ENCODE measurements at places on chromosomes 16 and 17.

DNA sequence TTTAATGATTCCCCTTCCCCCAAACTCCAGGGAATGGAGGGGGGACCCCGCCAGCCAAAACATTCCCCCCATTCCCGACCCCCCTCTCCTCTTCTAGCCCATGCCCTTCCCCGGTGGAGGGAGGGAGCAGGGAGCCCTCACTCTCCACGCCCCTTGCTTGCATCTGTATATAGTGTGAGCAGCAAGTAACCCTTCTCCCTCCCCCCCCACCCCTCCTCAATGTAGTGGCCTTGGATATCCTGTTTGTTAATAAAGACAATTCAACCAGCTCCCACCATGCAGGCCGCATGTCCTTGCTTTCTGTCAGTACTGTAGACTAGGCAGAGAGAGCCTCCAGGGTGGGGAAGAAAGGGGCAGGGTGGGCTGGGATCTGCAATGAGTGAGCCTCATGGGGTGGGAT is 1.6 kb upstream of the C17orf107 start:
- DNase-seq = no peak

- DNase-seq = peak; percentile 11
These were observed 10.6 kb upstream of the CCL5 start for GRCh38 chr17:35890774-35891155.

- peak; percentile 36 for DNase-seq
These were observed 9.1 kb downstream of the NAGPA start for GRCh38 chr16:5024632-5025031.

DNA sequence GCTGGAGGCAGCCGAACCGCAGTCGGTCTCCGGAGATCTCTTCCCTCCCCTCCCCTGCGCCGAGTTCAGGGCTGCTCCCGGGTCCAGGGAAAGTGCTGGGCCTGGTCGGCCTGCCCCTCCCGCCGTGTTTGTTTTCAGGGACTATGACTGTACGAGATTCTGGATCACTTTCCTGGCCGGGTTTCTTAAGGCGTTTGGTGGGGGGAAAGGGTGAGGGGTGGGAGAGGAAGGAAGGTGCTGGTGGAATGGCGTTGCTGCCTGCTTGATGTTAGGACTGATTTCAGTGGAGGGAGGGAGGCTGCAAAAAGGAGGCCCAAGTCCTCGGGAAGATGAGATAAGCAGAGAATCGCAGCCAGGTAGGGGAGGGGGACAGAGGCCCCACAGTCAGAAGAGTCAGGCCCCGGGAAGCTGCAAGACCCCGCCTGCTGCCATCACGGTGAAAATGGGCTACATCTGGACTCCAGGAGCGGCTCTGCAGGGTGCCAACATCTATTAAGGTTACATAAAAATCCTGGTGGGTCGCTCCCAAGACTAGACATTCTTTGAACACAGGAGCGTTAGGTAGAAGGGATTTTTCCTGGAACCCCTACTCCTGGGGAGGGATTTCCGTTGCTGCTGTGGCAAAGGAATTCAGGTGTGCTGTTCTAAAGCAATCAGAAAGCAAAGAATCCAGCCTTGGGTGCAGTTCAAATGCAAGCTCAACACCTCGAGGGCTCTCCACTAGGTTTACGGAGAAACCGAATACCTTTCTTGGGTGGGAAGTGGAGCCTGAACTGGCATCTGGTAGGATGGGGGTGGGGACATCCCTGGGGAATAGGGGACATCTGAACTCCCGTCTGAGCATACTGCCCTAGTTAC is 1.2 kb downstream of the ARHGAP44 start:
- no peak for DNase-seq

DNA sequence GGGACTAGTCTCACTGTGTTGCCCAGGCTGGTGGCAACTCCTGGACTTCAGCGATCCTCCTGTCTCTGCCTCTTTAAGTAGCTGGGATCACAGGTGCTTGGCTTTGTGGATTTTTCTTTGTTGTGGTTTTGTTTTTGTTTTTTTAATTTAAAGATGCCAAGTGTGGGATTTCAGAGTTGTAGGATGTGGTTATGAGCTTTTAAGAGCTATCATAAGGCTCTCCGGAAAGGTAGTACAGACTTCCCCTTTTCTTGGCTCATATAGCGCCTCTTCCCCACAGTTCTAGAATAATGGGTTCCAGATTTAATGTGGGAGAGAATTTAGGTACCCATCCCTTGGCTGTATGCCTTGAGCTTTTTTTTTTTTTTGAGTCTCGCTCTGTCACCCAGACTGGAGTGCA is 17.1 kb downstream of the AKAP1 start:
- DNase-seq = no peak

DNA sequence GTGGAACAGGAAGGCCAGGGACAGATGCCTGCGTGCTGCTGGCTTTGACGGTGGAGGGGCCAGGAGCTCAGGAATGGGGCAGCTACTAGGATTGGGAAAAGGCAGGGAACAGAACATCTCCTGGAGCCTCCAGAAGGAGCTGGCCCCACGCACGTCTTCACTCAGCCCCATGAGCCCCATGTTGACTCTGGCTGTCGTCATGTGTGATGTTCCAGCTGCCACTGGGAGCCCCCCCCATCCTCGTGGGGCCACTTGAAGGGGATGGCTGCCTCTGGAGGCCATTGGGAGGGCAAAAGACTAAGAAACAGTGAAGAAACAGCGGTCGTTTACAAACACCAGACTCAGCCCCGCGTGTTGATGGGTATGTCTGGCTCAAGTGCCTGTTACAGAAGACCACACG is 18.5 kb upstream of the APRT start:
- no peak for DNase-seq
